ENCODE measurements at places on chromosomes 12 and 14.

DNA sequence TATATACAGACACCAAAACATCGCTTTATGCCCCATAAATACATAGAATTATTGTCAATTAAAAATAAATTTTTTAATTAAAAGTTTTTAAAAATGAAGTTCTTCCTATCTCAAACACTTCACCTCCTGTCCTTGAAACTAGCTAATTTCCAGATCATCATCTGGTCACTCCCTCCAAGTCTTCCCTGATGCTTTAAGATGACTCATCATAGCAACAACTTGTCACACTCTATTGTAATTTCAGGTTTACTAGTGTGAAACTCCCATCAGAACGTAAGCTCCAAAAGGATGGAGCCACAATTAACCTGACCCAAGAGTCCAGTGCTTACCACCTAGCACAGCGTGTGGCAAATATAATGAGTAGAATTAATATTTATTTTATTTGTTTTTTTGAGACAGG is 16.3 kb downstream of the GXYLT1 start:
- no peak for DNase-seq

DNA sequence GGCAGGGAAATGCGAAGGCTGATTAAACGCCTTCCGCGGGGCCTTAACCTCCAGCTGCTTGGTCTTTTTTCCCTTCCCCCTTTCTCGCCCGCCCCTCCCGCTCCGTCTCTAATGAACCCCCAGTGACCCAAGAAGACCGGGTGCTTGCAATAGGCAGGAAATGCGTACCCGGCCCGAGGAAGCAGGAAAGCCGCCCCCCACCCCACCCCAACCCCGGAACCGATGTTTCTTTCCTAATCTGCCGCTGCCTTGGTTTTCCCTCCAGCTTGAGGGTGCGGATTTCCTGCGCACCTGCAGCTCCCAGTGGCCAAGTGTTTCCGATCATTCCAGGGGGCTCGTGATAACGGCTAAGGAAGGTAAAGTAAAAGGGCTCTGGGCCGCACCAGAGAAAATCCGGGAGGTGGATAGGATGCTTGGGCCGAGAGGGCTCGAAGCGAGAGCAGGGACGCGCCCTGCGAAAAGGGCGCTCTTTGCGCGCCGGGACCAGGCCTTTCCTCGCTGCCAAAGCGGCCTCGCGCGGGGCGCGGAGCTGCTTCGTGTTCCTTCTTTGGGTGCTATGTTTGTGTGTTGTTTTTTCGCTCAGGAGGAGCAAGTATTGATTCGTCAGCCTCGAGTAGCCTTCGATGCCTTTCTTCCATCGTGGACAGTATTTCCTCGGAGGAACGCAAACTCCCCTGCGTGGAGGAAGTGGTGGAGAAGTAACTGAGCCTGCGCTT is 983 bp downstream of the MYF6 start:
- no peak for DNase-seq

DNA sequence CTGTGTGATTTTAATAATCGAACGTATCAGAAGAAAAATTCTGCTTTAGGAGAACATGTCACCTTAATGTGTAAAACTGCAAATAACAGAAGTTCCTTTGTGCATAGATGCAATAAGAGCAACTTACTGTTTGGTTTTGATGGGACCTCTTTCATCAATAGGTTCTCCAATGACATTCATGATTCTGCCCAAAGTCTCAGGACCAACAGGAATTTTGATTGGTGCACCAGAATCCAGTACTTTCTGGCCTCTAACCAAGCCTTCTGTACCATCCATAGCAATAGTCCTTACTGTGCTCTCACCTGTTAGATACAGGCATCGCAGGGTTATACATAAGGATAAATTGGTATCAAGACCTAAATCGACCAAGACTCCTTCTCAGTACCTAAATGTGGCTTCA is 1.1 kb downstream of the ATP5F1B start:
- peak; percentile 19 for DNase-seq

- DNase-seq, result no peak
These were observed 89.5 kb upstream of the EEA1 start for GRCh38 chr12:93018610-93019009.

DNA sequence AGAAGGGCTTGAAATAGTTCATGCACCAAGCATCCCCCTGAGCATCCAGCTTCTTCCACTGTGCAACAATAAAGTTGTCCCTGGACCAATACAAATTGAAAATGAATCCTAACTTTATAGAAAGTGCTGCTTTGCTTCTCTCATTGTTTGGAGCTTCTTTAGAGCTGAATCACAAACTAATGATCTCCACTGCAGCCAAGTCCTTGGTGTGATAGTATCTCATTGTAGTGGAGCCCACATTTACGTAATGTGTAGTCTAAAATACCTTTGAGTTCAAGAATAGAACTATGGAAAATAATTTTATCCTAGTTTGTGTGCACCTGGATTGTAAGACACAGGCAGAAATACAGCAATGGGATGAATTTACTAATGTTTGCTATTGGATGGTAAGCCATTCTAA is 319.9 kb downstream of the EGLN3 start:
- no peak for DNase-seq

DNA sequence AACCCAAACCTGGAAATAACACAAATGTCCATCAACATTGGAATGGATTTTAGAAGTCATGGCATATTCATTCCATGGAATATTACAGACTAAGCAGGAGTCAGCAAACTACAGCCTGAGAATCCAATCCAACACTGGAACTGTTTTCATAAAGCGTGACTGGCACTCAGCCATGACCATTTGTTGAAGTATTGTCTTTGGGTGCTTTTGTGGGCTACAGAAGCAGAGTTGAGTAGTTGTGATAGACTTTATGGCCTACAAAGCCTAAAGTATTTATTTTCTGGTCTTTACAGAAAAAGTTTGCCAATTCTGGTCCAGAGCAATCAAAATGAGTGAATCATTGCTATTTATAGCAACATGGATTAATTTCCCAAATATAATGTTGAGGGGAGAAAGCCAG is 34.5 kb upstream of the FRS2 start:
- peak; percentile 12 for DNase-seq

- DNase-seq, result peak; percentile 83
These were observed 1.7 kb downstream of the TPCN1 start for GRCh38 chr12:113222730-113223531.

GRCh38 chr14:46582826-46583225 is 68.8 kb downstream of the RPL10L start:
- DNase-seq, result no peak
